Left lobe of liver (tissue), 2 donors: ENCODE measurements at places on chromosomes 1 and 21. TPM values are rescaled to one million over a fixed set of nuclear protein-coding genes. Genes with fewer than 3 reads are reported as not detected.

DNA sequence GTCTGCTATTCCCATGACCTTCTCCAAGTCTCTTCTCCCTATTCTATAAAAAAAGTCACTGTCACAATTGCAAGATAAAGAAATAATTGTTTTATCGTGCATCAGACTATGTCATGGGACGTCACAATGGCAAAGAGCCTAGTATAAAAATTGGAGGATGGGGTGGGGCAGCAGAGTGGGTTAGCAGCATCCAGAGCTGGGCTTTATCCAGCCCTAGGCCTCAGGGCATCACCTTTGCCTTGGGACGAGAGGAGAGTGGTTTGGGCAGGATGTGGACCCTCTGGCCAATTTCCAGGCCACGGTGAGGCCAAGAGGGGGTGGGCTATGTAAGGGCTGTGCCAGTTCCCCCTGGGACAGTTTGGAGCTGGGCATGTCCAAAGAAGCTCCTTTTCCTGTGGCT, 25.7 kb downstream of the WNT4 start:
- no peak for DNase-seq

- DNase-seq, result no peak
Measured at GRCh38 chr1:45654540-45655280, 30.9 kb upstream of the CCDC17 start.

Gene ITLN2
- total RNA-seq, result not detected

Gene PTPN22
- total RNA-seq, result 0.38 TPM

Gene SNX7
- 8.3 TPM for total RNA-seq
